ENCODE measurements at places on chromosomes 16 and 17.
A peak's percentile ranks its signal among the peaks of the same experiment; 100 is the strongest.

- DNase-seq: no peak
Measured at GRCh38 chr17:64115043-64115698, 14.8 kb downstream of the ERN1 start.

- peak; percentile 54 for DNase-seq
Measured at GRCh38 chr16:84138824-84139627, 6.0 kb downstream of the HSDL1 start.

GRCh38 chr16:1895949-1896675 lies 22.1 kb downstream of the HS3ST6 start:
- DNase-seq: no peak

DNA sequence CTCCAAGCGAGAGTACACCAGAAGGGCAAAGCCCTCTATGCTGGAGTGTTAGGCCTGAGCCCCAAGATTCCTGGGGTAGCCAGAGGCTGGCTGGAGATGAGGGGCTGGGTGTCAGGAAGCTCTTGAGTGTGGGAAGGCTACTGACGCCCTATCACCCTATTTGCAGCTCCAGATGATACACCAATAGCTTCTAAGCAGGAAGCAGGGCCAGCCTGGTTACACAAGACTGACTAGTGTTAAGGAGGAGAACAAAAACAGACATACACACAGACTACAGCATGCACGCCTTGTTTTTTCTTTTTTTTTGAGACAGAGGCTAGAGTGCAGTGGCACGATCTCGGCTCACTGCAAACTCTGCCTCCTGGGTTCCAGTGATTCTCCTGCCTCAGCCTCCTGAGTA lies 15.9 kb downstream of the POLR3K start:
- DNase-seq: no peak

DNA sequence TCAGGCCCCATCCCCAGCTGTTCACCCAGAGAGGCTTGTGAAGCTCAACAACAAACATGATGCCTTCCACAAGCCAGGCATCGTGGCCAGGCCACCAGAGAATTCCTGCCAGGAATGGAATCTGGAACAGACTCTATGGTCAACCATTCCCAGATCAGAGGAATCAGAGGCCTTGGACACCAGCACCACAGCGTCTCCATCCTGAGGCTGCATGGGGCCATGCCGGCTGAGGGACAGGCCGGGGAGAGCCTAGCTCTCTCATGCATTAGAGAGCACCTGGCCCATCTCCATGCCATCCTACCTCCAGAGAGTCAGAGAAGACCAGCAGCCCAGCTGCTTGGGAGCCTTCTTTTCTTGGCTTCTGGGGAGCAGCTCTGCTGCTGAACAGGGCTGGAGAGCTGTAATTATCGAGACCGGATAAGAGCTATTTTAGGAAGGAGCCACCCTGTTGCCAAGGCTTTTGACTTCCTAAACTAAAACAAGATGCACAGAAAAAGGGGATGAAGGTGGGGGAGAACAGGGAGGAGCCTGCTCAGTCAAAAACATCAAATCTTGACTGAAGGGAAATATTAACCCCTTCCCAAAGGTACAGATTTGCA lies 24.5 kb upstream of the MTMR4 start:
- DNase-seq: no peak

DNA sequence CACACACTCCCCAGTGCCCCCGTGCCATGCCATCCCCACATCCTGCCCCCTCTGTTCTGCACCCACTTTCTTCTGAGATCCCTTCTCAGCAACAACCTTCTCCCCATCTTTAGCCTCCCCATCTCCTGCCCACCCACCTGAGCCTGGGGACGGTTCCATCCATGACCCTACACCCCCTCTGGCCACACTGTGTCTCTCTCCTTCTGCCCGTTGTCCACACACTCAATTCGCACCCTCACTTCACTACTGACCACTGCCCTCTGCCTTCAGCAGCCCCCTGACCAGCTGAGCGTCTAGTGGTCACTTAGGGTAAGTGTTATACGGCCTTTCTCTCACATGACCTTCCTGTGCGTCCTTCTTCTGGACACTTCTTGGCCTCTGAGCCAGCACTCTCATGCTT lies 6.1 kb downstream of the ARHGAP27 start:
- DNase-seq: no peak

DNA sequence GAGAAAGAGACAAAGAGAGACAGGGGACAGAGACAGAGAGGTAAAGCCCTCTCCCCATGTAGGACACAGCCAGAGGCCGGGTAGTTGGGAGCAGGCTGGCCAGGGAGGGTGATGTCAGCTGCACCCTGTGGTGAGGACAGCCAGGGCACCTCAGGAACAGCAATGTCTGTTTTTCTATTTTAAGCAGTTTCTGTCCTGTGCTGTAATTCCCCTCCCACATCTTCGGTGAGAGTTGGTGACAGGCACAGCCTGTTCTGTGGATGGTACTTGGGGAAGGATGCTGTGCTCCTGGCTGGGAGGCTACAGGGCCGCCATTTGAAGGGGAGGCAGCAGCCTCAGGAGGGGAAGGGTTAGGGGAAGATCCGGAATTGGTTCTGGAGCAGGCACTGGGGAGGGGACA lies 163.5 kb downstream of the SDK2 start:
- no peak for DNase-seq

GRCh38 chr17:45915263-45915662 lies 20.9 kb downstream of the MAPT start:
- DNase-seq: no peak

- DNase-seq: no peak
Measured at GRCh38 chr17:5468075-5468473, 708 bp downstream of the DHX33 start.

- DNase-seq: no peak
Measured at GRCh38 chr17:2517539-2517938, 5.9 kb upstream of the METTL16 start.

- no peak for DNase-seq
Measured at GRCh38 chr16:89023621-89024511, 46.9 kb upstream of the CBFA2T3 start.

DNA sequence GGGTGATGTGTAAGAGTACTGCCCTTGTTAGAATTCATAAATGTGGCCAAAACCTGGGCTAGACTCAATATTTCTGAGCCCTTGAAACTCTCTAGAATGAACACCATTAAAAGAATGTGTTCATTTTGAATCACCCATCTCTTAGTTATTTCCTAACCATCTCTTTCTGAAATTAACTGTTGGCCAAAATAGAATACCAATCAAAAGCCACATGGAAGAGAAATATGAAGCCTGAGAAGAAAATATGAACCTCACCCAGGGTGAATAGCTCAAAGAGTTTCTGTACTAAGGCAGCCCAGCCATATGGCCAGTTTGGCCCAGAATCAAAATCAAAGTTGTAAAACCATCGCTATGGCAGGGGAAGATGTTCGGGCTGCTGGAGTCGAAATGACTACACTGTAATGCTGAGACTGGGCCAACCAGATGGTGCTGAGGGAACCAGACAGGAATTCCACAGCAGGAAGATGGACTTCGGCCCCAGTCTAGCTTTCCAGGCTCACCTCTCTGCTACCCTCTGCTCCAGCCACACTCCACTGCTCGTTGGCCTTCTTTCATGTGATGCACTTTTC lies 154.3 kb upstream of the ZFHX3 start:
- DNase-seq: no peak

Measured in HCT116 (cell line).